ENCODE measurements at places on chromosomes 4 and X.

GRCh38 chr4:26150948-26151347, 169.9 kb upstream of the RBPJ start:
- peaks cover 7% of the 10 kb centered on the region for H3K27me3 ChIP-seq
- peaks cover 21% of the 10 kb centered on the region for H3K4me1 ChIP-seq
- H3K4me3 ChIP-seq, result no peak overlapping the region
- peaks cover 17% of the 10 kb centered on the region for H3K36me3 ChIP-seq
- H3K27ac ChIP-seq, result peak overlapping the region; percentile 18

- no peak overlapping the region for H3K4me3 ChIP-seq
- no peaks in the 10 kb centered on the region for H3K36me3 ChIP-seq
- no peaks in the 10 kb centered on the region for H3K27me3 ChIP-seq
- DNase-seq, result no peak
- no peaks in the 10 kb centered on the region for H3K4me1 ChIP-seq
Observed at GRCh38 chr4:155693015-155693663, 26.5 kb downstream of the GUCY1A1 start.

- peaks cover 10% of the 10 kb centered on the region for H3K4me1 ChIP-seq
- H3K27me3 ChIP-seq, result peaks cover 25% of the 10 kb centered on the region
- DNase-seq, result no peak
- no peaks in the 10 kb centered on the region for H3K36me3 ChIP-seq
- no peak overlapping the region for H3K27ac ChIP-seq
Observed at GRCh38 chrX:137052643-137053235, 18.9 kb upstream of the GPR101 start.

- no peaks in the 10 kb centered on the region for H3K36me3 ChIP-seq
- peaks cover 26% of the 10 kb centered on the region for H3K27me3 ChIP-seq
- no peak overlapping the region for H3K27ac ChIP-seq
- DNase-seq, result no peak
- no peak overlapping the region for H3K4me3 ChIP-seq
- no peaks in the 10 kb centered on the region for H3K4me1 ChIP-seq
Observed at GRCh38 chr4:151921811-151922210, 161.0 kb upstream of the GATB start.

GRCh38 chrX:107861056-107861455, 35.4 kb downstream of the MID2 start:
- no peak for DNase-seq
- H3K27ac ChIP-seq, result no peak overlapping the region
- peaks cover 46% of the 10 kb centered on the region for H3K27me3 ChIP-seq
- no peaks in the 10 kb centered on the region for H3K36me3 ChIP-seq
- H3K4me1 ChIP-seq, result no peaks in the 10 kb centered on the region

DNA sequence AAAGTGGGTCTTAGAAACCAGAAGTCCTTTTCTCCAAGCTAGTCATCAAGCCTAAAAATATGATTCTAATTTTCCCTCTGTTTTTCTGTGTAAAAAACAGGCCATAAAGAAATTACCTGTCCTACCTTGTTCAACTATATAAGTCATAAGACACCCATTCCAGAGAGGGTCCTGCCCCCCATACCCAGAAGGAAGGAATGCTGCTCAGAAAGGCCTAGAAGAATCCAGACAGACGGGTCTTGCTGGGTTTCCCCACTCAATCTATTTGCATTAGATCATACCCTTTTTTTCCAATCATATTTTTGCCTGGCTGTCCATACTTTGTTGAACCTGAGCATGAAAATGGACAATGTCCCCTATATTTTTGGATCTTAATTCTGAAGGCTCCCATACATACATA, 16.3 kb upstream of the XAGE2 start:
- H3K36me3 ChIP-seq, result no peaks in the 10 kb centered on the region
- DNase-seq, result no peak
- H3K27me3 ChIP-seq, result peaks cover 17% of the 10 kb centered on the region
- no peaks in the 10 kb centered on the region for H3K4me1 ChIP-seq

DNA sequence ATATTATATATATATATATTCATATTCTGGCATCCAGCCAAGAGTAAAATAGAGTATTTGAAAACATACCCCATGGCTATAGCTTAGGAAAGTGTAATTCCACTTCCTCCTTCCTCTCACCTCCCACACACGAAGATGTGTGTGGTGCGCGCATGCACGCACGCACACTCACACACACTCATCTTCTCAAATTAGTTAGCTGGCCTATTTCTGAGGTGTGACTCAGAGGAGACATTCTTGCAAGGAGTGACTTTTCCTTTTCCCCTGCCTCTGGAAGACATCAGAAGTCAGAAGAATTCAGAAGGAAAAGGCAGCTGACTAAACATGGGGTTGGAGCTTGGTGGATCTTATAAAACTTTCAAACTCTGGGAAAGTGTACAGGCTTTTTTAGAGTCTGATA, 8.8 kb downstream of the ENPEP start:
- no peaks in the 10 kb centered on the region for H3K36me3 ChIP-seq
- no peak overlapping the region for H3K27ac ChIP-seq
- H3K27me3 ChIP-seq, result peaks cover 39% of the 10 kb centered on the region
- DNase-seq, result no peak

DNA sequence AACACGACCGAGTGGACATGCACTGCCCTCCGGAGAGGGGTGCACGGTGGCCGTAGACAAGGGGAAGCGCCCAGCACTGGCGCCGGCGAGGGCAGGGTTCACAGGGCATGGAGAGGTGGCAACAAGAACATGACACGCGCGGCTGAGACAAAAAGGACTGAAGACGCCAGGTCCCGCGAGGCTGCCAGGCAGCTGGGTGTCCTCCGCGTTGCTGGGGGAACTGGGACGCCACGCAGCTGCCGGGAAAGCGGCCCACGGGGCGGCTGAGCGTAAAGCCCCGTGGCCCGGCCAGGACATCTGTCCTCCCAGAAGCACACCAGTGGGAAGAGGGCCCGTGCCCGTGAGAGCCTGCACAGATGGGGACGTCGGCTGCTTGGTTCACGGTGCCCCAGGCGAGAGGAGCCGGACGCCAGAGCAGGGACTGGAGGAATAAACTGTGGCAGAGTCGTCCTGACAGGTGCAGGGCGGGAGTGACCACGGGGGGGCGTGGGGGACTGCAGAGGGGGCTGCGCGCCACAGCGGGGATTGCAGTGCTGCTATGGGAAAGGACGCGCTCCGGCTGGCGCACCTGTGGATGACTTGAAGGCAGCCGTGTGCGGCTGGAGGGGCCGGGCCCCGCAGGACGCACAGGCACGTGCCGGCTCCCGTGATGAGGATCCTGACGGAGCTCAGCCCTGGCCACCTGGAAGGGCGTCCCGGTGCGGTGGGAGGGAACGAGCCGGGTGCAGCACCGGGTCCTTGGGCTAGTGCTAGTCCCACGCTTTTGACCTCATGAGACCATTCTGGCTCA, 32.1 kb upstream of the GTPBP6 start:
- DNase-seq, result peak; percentile 57
- H3K36me3 ChIP-seq, result no peaks in the 10 kb centered on the region
- H3K27me3 ChIP-seq, result no peaks in the 10 kb centered on the region
- H3K27ac ChIP-seq, result no peak overlapping the region

GRCh38 chr4:129623233-129623875, 527.4 kb downstream of the C4orf33 start:
- no peaks in the 10 kb centered on the region for H3K27me3 ChIP-seq
- no peak overlapping the region for H3K27ac ChIP-seq
- no peaks in the 10 kb centered on the region for H3K4me1 ChIP-seq
- peaks cover 7% of the 10 kb centered on the region for H3K36me3 ChIP-seq
- H3K4me3 ChIP-seq, result no peak overlapping the region
- DNase-seq, result no peak

- no peaks in the 10 kb centered on the region for H3K36me3 ChIP-seq
- H3K4me1 ChIP-seq, result peaks cover 15% of the 10 kb centered on the region
- peaks cover 10% of the 10 kb centered on the region for H3K27me3 ChIP-seq
- no peak for DNase-seq
Observed at GRCh38 chr4:113440371-113440770, 321.2 kb downstream of the CAMK2D start.

GRCh38 chr4:157558016-157558415, 337.5 kb downstream of the GRIA2 start:
- no peaks in the 10 kb centered on the region for H3K4me1 ChIP-seq
- H3K27me3 ChIP-seq, result no peaks in the 10 kb centered on the region
- DNase-seq, result no peak
- H3K36me3 ChIP-seq, result no peaks in the 10 kb centered on the region
- H3K4me3 ChIP-seq, result no peak overlapping the region

DNA sequence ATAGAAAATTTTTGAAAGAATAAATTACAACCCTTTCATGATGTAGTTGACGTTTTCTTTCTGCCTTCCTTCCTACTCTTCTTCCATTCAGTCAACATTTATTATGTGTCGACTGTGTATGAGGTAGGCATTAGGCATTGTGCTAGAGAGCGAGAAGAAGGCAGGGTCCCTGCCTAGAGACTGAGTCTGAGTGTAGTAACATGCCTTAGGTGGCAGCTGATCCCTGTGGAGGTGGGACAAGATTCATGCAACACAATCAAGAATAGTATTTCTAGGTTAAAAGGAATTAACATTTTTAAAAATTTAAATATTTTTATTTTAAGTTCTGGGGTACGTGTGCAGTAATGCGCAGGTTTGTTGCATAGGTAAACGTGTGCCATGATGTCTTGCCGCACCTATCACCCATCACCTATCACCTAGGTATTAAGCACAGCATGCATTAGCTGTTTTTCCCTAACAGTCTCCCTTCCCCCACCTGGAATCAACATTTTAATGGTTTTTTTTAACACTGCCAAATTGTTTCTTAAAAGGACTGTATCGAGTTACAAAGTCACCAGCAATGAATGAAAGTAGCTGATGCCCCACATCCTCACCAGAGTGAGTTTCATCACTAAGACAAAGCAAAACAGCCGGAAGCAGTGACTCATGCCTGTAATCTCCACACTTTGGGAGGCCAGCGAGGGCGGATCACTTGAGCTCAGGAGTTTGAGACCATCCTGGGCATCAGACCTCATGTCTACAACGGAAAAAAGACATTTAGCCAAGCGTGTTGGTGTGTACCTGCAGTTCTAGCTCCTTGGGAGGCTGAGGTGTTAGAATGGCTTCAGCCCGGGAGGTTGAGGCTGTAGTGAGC, 84.0 kb downstream of the WWC2 start:
- DNase-seq, result no peak
- no peaks in the 10 kb centered on the region for H3K36me3 ChIP-seq
- H3K4me3 ChIP-seq, result peak overlapping the region; percentile 32
- peaks cover 23% of the 10 kb centered on the region for H3K4me1 ChIP-seq
- no peak overlapping the region for H3K27ac ChIP-seq

DNA sequence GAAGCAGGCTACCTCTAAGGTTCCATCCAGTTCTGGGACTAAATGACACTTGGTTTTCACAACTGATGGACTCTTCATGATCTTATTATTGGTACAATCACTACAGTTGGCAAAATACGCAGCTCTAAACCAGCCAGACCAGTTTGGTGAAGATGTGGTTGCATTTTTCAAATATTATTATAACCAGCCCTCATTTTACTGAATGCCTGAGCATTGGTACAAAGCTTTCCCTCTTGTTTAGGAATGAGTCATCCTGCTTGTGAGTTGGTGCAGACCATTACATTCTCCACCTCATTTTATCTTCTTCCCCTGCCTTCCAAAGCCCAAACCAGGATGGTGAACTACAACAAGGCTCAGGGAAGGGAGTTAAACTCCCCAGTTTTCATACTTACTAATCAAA, 223.1 kb downstream of the KDR start:
- H3K27ac ChIP-seq, result no peak overlapping the region
- H3K36me3 ChIP-seq, result peaks cover 11% of the 10 kb centered on the region
- H3K4me3 ChIP-seq, result no peak overlapping the region
- H3K27me3 ChIP-seq, result peaks cover 8% of the 10 kb centered on the region
- DNase-seq, result no peak
- peaks cover 5% of the 10 kb centered on the region for H3K4me1 ChIP-seq

DNA sequence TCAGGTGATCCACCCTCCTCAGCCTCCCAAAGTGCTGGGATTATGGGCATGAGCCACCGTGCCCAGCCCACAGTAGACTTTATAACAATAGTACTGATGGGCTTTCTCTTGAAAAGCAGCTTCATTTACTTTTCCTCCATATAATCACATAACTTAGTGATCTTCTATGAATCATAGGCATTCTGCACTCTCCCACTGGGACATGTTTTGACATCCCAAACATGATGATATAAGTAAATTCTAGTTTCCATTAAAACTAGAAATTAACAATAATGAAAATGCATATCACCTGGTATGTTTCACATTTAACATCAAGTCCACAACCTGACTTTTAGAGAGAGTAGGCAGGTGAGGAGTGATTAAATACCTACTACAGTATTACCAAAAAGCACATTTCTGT, 96.5 kb downstream of the CAMK2D start:
- H3K27ac ChIP-seq, result no peak overlapping the region
- DNase-seq, result no peak
- no peak overlapping the region for H3K4me3 ChIP-seq
- peaks cover 6% of the 10 kb centered on the region for H3K36me3 ChIP-seq
- no peaks in the 10 kb centered on the region for H3K27me3 ChIP-seq

DNA sequence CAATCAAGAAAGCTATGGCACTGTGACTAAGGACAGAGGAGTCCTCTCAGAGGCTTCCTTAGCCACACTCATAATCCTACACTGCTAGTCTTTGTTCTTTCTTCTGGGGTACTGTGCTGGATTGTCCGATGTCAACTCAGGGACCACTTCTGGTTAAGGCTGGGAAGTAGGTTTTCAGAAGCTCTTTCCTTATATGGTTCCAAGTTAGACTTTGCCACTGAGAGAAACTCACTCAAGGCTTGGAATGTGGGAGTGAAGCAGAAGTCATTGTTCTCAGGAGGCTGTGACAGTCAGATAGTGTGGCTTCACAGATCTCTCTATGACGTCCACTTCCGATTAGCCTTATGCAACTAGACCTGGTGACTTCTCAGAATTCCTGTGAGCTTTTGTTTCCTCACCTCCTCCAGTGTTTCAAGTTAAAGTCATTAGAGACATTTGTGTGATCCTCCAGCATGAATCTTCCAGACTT, 317.3 kb upstream of the F9 start:
- peaks cover 22% of the 10 kb centered on the region for H3K27me3 ChIP-seq
- H3K36me3 ChIP-seq, result no peaks in the 10 kb centered on the region
- H3K4me3 ChIP-seq, result no peak overlapping the region
- DNase-seq, result no peak

GRCh38 chr4:75843596-75843995, 58.7 kb downstream of the PPEF2 start:
- H3K4me3 ChIP-seq, result no peak overlapping the region
- H3K4me1 ChIP-seq, result peaks cover 2% of the 10 kb centered on the region
- H3K36me3 ChIP-seq, result no peaks in the 10 kb centered on the region
- no peak overlapping the region for H3K27ac ChIP-seq
- no peaks in the 10 kb centered on the region for H3K27me3 ChIP-seq

- no peak overlapping the region for H3K4me3 ChIP-seq
- H3K27me3 ChIP-seq, result peaks cover 6% of the 10 kb centered on the region
- no peaks in the 10 kb centered on the region for H3K36me3 ChIP-seq
- H3K4me1 ChIP-seq, result peaks cover 9% of the 10 kb centered on the region
- DNase-seq, result peak; percentile 69
Observed at GRCh38 chr4:139651282-139652194, 14.1 kb upstream of the MGST2 start.

DNA sequence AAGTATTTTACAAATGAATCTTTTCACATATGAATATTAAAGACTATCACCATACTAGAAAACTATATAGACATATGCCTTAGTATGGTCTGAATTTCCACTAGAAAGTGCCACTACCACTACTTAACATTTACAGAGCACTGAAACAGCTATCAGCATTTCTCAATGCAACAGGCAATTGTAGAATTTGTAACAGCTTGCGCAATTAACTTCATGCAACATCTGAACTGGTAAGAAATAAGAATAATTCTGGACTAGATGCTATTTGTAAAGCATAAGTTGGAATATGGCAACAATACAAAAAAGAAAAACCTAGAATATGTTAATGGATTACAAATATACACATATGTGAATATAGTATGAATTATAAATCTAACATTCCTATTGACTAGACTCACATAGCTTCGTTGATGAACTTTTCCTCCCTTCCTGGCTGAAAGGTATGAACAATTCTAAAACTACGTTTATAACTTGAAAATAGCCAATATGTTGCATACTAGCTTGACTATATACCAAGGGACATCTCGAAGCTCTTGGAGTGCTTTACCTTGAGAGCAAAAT, 82.0 kb downstream of the ATP8A1 start:
- no peak overlapping the region for H3K4me3 ChIP-seq
- peaks cover 13% of the 10 kb centered on the region for H3K36me3 ChIP-seq
- H3K27ac ChIP-seq, result no peak overlapping the region
- no peak for DNase-seq

Measured in natural killer cell treated with Interleukin-12 subunit alpha and Interleukin-12 subunit beta and Interleukin-15 and Interleukin-18, amount 100 ng/mL, for 72 hours (primary cell).